Right renal cortex interstitium (tissue), 3 donors: ENCODE measurements at places on chromosomes 2 and 18. TPM values are rescaled to one million over a fixed set of nuclear protein-coding genes. Genes with fewer than 3 reads are reported as not detected.

GRCh38 chr2:134368009-134368817 lies 114.3 kb downstream of the MGAT5 start:
- no peak for DNase-seq

DNA sequence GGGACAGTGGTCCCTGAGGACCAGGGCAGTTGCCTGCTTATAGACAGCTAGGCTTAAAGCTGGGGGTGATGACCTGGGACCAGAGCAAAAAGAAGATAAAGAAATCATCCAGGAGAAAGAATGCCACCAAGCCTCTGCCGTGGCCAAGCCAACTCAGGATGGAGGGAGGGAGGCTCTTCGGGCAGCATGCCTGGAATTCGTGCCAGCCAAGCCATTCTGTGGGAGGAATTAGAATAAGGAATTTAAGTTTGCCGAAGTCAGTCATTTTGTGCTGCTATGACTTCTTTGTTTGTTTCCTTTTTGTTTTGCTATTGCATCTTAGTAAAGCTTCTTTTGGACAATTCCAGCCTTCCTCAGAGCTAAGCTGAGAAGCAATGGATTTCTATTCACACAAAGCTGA lies 124.1 kb downstream of the EN1 start:
- no peak for DNase-seq

- DNase-seq = no peak
Observed at GRCh38 chr18:48569915-48570264, 31.1 kb downstream of the CTIF start.

DNA sequence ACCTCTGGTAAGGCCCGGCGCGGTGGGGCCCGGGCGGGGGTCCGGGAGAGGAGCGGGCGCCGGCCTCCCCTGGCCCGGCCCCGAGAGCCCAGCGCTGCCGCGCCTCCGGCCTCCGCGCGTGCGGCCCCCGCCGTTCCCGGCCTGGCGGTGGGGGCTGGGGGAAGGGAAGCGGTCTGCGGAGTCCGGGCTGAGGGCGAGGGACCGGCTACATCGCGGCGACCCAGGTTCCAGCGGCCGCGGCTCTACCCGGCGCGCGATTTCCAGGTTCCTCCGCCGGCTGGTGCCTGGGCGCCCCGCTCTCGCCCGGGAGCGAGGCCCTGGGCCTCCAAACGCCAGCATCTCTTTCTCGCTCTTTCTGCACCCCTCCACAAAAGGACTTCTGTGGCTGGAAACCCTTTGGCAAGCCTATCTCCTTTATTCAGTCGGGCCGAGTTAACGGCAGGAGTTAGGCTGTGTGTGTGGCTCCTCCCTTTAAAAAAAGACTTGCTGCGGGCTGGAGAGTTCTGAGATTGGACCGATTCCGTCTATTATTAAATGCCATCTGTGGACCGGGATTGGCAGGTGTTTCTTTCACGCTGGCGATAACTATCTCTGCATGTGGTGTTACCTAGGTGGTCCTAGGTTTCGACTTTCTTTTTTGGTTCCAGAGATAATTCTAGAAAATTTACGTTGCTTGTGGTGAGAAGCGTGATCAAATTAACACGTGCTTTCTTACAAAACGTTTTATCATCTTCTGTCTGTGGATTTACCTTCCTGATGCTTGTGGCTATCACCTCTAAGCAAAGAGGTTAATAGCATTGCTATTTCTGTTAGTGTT lies 592 bp downstream of the ME2 start:
- DNase-seq = peak; percentile 27

EIF4E2 gene
- 106 TPM for polyA plus RNA-seq

TACR1 gene
- polyA plus RNA-seq = 1.9 TPM
